ENCODE measurements at places on chromosomes 11 and 22.

- peaks cover 23% of the 10 kb centered on the region for H3K36me3 ChIP-seq
- no peak for DNase-seq
- H3K4me1 ChIP-seq, result peaks cover 39% of the 10 kb centered on the region
Observed at GRCh38 chr11:72818971-72819370, 4.8 kb downstream of the ATG16L2 start.

DNA sequence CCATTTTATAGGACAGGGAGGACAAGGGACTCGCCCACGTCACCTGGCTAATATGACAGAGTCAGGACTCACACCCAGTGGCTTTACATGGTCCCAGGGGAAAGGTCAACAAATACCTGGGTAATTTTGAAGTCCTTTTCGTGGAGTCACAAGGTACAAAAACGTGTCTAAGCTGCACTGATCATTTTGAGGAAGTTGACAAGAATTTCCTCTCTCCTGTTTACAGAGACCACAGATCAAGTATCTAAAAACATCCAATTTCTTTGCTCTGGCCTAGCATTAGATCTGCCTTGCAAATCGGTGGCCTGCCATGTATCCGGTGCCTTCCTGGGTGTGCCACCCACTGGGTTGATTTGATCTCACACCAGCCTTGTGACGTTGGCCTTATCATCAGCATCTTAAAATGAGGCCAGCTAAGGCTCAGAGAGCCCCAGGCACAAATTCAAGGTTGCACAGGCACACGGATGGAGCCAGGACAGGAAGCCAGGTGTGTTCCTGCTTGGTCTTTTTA lies 17.6 kb downstream of the GDPD5 start:
- H3K36me3 ChIP-seq, result no peaks in the 10 kb centered on the region
- no peak overlapping the region for H3K4me3 ChIP-seq
- H3K27me3 ChIP-seq, result no peaks in the 10 kb centered on the region
- no peak overlapping the region for H3K27ac ChIP-seq
- peaks cover 10% of the 10 kb centered on the region for H3K4me1 ChIP-seq

DNA sequence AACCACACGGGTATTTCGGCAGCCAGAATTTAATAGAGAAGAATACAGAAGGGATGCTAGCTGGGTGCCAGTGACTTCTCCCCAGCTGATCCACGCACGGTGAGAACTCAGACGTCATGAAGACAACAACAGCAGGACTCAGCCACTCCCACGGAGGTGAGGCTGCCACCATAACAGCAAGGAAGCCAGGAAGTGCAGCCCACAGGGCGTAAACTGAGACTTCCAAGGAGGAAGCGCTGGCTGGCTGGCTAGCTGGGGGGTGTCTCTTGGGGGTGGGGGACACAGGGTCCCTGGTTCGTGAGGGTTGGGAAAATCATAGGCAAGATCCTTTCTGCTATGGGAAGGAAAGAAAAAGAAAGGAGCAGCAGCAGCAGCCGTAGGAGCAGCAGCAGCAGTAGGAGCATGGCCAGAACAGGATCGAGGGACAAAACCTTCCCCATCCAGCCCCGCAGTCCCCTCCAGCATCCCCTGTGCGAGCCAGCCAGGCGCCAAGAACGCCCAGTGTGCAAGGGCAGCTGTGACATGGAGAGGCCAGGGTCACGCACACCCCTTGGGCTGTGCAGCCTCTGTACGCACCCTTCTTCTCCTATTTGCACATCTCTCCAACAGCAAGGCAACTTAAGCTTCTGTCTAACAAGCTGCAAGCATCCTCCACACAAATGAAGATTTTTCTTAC lies 49.6 kb upstream of the SHANK2 start:
- peak; percentile 40 for DNase-seq
- H3K4me3 ChIP-seq, result no peak overlapping the region
- peaks cover 13% of the 10 kb centered on the region for H3K4me1 ChIP-seq
- peaks cover 6% of the 10 kb centered on the region for H3K27me3 ChIP-seq

GRCh38 chr11:1785749-1786413 lies 22.2 kb upstream of the CTSD start:
- no peaks in the 10 kb centered on the region for H3K36me3 ChIP-seq
- no peaks in the 10 kb centered on the region for H3K4me1 ChIP-seq
- DNase-seq, result no peak
- H3K27ac ChIP-seq, result no peak overlapping the region
- no peak overlapping the region for H3K4me3 ChIP-seq

DNA sequence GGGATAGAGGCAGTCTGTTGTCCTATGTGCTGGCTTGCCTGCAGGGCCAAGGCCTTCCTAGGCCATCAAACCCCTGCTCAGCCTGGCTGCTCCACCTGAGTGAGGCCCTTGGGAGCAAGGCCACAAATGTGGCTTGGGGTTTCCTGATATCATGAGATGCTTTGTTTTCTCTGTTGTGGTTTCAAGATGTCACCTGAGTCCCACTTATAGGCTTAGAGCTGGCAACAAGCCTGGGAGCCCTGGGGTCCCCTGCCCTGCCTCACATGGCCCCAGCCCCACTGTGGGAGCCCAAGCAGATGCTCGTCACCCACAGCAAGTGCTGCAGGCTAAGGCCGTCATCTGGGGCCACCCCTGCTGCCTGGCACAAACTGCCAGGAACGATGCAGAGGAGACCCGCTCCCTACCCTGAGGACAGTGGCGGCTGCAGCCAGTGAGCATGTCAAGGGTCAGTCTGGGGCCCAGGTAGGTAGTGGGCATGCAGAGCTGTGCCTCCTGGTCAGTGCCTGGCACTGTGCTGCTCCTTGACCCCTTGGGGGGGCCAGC lies 75.4 kb upstream of the KCNQ1OT1 start:
- no peaks in the 10 kb centered on the region for H3K27me3 ChIP-seq
- no peaks in the 10 kb centered on the region for H3K36me3 ChIP-seq
- H3K4me3 ChIP-seq, result no peak overlapping the region
- peak; percentile 28 for DNase-seq
- H3K4me1 ChIP-seq, result peaks cover 34% of the 10 kb centered on the region
- H3K27ac ChIP-seq, result no peak overlapping the region

GRCh38 chr11:129315781-129316579 lies 59.7 kb upstream of the BARX2 start:
- H3K4me1 ChIP-seq, result peaks cover 6% of the 10 kb centered on the region
- no peak overlapping the region for H3K27ac ChIP-seq
- H3K4me3 ChIP-seq, result no peak overlapping the region
- H3K36me3 ChIP-seq, result no peaks in the 10 kb centered on the region

GRCh38 chr11:67344264-67344663 lies 9.1 kb downstream of the POLD4 start:
- no peak overlapping the region for H3K27ac ChIP-seq
- H3K36me3 ChIP-seq, result peaks cover 5% of the 10 kb centered on the region
- H3K4me3 ChIP-seq, result no peak overlapping the region
- H3K27me3 ChIP-seq, result no peaks in the 10 kb centered on the region
- H3K4me1 ChIP-seq, result peaks cover 11% of the 10 kb centered on the region

DNA sequence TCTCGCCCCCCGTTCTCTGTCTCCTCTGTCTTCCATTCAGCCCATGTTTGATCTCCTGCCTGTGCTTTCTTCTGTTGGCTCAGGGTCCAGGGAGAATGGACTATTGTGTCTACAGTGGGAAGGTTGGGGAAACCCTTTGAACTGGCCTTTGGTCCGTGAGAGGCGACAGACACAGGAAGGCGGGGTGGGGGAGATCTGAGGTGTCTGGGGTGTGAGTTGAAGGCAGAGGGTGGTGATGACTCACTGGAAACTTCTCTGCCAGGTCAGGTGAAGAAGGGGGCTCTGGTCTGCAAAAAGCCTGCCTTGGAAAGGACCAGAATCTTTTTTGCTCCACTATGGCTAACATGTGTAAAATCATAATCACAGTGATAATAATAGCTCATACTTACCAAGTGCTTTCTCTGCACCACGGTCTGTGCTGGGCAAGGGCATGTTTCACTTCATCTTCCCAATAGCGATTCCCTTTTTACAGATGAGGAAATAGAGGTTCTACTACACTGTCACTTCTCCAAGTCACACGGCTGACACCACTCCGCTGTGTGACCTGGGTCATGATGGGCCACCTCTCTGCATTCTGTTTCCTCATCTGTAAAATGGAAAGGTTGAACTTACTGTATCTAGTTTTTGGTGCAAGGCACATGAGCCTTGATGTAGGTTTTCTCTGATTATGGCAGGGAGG lies 99.8 kb upstream of the ALX4 start:
- DNase-seq, result no peak
- no peaks in the 10 kb centered on the region for H3K4me1 ChIP-seq
- H3K36me3 ChIP-seq, result no peaks in the 10 kb centered on the region
- peaks cover 33% of the 10 kb centered on the region for H3K27me3 ChIP-seq

- no peak for DNase-seq
- H3K27ac ChIP-seq, result no peak overlapping the region
- H3K4me1 ChIP-seq, result no peaks in the 10 kb centered on the region
- peaks cover 31% of the 10 kb centered on the region for H3K27me3 ChIP-seq
- H3K4me3 ChIP-seq, result no peak overlapping the region
- H3K36me3 ChIP-seq, result no peaks in the 10 kb centered on the region
Observed at GRCh38 chr11:117885777-117886176, 9.3 kb upstream of the FXYD6 start.

GRCh38 chr11:44690651-44691050 lies 36.1 kb upstream of the TSPAN18 start:
- H3K36me3 ChIP-seq, result no peaks in the 10 kb centered on the region
- H3K27me3 ChIP-seq, result no peaks in the 10 kb centered on the region
- H3K4me3 ChIP-seq, result no peak overlapping the region
- H3K4me1 ChIP-seq, result no peaks in the 10 kb centered on the region

GRCh38 chr11:124880958-124881357 lies 15.7 kb downstream of the ROBO3 start:
- H3K4me1 ChIP-seq, result no peaks in the 10 kb centered on the region
- H3K27me3 ChIP-seq, result peaks cover 12% of the 10 kb centered on the region
- no peak overlapping the region for H3K4me3 ChIP-seq
- DNase-seq, result no peak
- H3K27ac ChIP-seq, result no peak overlapping the region

DNA sequence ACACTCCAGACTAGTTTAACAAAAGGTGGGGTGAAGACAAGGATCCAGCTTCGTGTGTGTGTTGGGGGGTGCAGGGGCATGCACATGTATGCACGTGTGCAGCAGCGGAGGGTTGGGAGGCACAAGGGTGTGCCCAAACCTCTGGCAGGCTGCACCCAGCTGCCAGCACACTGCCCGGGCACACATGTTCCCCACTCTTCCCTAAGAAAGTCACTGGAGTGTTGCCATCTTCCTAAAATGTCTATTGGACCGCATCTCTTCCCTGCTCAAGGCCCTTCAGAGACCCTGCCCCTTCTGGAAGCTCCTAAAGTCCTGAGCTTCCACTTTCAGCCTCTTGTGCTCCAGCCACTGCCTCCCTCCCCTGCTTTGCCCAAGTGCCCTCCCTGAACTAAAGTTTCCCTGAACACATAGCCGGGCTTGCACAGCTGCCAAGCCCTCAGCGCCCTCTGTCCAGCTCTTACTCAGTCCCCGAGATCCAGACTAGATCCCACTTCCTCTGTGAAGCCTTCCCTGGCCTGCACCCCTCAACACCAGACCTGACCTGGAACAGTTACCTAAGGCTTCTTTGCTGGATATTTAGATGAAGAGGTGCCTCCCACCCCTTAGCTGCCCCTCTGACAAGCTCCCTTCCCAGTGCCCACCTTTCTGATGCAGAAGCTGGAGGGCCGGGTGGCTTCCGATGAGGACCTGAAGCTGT lies 6.0 kb downstream of the CFL1 start:
- H3K4me3 ChIP-seq, result no peak overlapping the region
- no peak overlapping the region for H3K27ac ChIP-seq
- peaks cover 29% of the 10 kb centered on the region for H3K4me1 ChIP-seq

DNA sequence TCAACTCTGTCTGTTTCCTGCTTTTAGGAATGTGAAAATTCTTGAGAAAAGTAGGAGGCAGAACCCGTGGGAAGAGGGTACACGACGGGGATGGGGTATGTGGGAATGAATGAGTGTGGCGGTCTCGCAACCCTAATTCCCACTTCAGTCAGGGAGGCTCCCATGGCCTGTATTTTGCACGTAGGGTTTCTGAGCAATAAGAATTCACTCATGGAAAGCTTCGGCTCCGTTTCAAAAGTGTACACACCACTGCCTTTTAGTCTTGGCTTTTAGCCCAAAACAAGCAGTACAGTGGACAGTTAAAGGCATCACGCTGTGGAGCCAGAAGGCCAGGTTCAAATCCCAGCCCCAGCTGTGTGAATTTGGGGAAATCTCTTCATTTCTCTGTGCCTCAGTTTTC lies 116.7 kb downstream of the MN1 start:
- peak overlapping the region; percentile 89 for H3K27ac ChIP-seq
- H3K4me3 ChIP-seq, result no peak overlapping the region
- H3K27me3 ChIP-seq, result no peaks in the 10 kb centered on the region
- H3K36me3 ChIP-seq, result no peaks in the 10 kb centered on the region
- H3K4me1 ChIP-seq, result peaks cover 16% of the 10 kb centered on the region

GRCh38 chr11:82907371-82907770 lies 5.8 kb downstream of the DDIAS start:
- no peak overlapping the region for H3K4me3 ChIP-seq
- no peak overlapping the region for H3K27ac ChIP-seq
- no peak for DNase-seq
- H3K27me3 ChIP-seq, result no peaks in the 10 kb centered on the region
- H3K36me3 ChIP-seq, result no peaks in the 10 kb centered on the region

DNA sequence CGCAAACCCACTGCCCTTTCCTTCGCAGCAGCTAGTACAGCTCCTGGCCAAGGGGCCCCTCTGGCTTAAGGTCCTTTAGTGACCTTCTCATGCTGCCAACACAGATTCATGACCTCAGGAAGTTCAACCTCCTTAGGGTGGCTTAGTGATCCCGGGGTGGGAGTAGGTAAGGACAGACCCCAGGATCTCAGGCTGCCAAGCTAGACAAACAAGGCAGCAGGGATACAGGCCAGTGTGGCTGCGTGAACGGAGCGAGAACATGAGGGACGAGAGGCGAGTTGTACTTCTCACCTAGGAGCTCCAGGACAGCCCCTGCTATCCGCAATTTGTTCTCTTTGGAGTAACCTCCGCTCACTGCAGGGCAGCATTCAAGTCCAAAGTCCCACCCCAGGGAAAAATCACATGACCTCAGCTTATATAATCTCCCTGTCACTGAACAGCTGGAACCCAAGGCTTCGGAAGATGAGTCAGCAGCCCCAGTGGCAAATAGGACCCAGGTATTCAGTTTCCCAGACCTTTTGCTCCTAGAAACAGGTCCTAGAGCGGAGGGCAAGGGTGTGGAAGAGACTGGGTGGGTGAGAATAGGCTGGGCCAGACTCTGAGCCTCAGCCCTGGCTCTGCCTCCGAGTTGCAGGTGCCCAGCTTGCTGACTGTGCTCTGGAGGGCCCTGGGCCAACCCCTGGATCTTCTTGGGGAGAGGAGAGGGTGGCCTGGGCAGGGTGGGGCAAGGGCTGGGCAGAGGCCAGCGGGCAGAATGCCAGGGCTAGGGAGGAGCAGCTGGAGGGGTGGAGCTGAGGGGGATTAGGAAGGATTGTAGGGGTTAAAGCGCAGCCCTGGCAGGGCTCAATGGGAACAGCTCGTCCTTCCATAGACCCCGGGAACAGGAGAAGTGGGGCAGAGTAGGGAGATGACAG lies 13.1 kb downstream of the USP2 start:
- H3K4me1 ChIP-seq, result peaks cover 91% of the 10 kb centered on the region
- H3K4me3 ChIP-seq, result no peak overlapping the region
- H3K36me3 ChIP-seq, result no peaks in the 10 kb centered on the region
- no peaks in the 10 kb centered on the region for H3K27me3 ChIP-seq
- H3K27ac ChIP-seq, result peak overlapping the region; percentile 29
